ENCODE measurements at places on chromosomes 5 and 9. TPM values are rescaled to one million over a fixed set of nuclear protein-coding genes. Genes with fewer than 3 reads are reported as not detected.

The FOXD4L4 gene
- total RNA-seq, result 0.04 TPM

The SPATA31D4 gene
- not detected for total RNA-seq

The MSX2 gene
- total RNA-seq, result 3.6 TPM

The ENTPD8 gene
- 0.14 TPM for total RNA-seq

The HACD4 gene
- total RNA-seq, result 1.0 TPM

The ADGRD2 gene
- not detected for total RNA-seq

The SHOC1 gene
- 0.02 TPM for total RNA-seq

The NME5 gene
- not detected for total RNA-seq

The PCDH1 gene
- 3.9 TPM for total RNA-seq

The MZB1 gene
- total RNA-seq, result 0.20 TPM

The OGN gene
- not detected for total RNA-seq

The SOX30 gene
- total RNA-seq, result not detected

The PCDHGB7 gene
- total RNA-seq, result 0.06 TPM

The SNCB gene
- total RNA-seq, result 1.7 TPM

The PKD2L2 gene
- not detected for total RNA-seq

The ACOT12 gene
- 0.08 TPM for total RNA-seq

The ANKRD34B gene
- 0.05 TPM for total RNA-seq

The CLINT1 gene
- total RNA-seq, result 80.0 TPM

The TOR2A gene
- total RNA-seq, result 15.8 TPM

The GPX8 gene
- 34.5 TPM for total RNA-seq

The LVRN gene
- total RNA-seq, result 0.02 TPM

The FCN2 gene
- not detected for total RNA-seq

The UNC5A gene
- 0.77 TPM for total RNA-seq

The HNRNPA0 gene
- 53.1 TPM for total RNA-seq

The PIGO gene
- 44.1 TPM for total RNA-seq

The GAS1 gene
- 0.06 TPM for total RNA-seq

The REEP2 gene
- total RNA-seq, result 6.2 TPM

The KLF9 gene
- total RNA-seq, result 5.4 TPM

The IQGAP2 gene
- 1.9 TPM for total RNA-seq

The CERCAM gene
- total RNA-seq, result 32.0 TPM

The TAF11L5 gene
- not detected for total RNA-seq

The PCDHB12 gene
- total RNA-seq, result not detected

The GZMA gene
- not detected for total RNA-seq

The SH2D3C gene
- total RNA-seq, result 0.06 TPM
